A549 treated with dexamethasone at 1 μM for 4 hours (cell line): ENCODE measurements at places on chromosomes 12 and 14. TPM values are rescaled to one million over a fixed set of nuclear protein-coding genes. Genes with fewer than 3 reads are reported as not detected.

PPP1R36 gene
- 0.06 to 0.40 TPM (median 0.24 TPM) in 5 replicates for total RNA-seq

CLECL1 gene
- not detected in 5 replicates for total RNA-seq

KRT6C gene
- 0.07 TPM in 1 of 5 replicates, not detected in the others for total RNA-seq

PGF gene
- total RNA-seq = 4.8 to 5.6 TPM (median 5.0 TPM) in 5 replicates

GSC gene
- total RNA-seq = 0.22 to 0.39 TPM (median 0.31 TPM) in 5 replicates

BDKRB1 gene
- total RNA-seq = 0.38 to 0.66 TPM (median 0.44 TPM) in 5 replicates

OTOGL gene
- not detected in 5 replicates for total RNA-seq

RNU4-1 gene
- not detected in 5 replicates for total RNA-seq

ACVRL1 gene
- total RNA-seq = 0.07 to 0.18 TPM (median 0.11 TPM) in 5 replicates
